ENCODE measurements at places on chromosomes 7 and 10.

- no peak for DNase-seq
These were observed 70.0 kb upstream of the INPP5A start for GRCh38 chr10:132467464-132468149.

DNA sequence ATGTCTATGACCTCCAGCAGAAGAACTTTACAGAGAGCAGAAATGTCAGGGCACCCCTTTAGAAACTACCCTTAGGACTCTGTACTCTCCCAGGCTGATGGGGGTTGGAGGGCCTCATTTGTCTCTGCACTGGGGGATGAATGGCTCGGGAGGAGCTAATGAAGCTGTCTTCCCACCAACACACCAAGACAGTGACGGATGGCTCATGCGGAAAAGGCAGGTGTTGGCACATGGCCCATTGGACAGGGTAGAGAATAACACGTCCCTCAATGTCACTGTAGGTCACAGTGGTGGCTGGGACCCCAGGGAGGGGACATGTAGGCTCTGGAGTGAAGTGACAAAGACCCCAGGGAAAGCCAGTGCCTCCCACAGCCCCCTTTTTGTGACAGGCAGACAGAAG is 64.0 kb upstream of the PCBD1 start:
- no peak for DNase-seq

GRCh38 chr10:97667463-97667862 is 19.6 kb downstream of the AVPI1 start:
- no peak for DNase-seq

GRCh38 chr10:7971949-7972348 is 82.5 kb upstream of the GATA3 start:
- DNase-seq: no peak

- no peak for DNase-seq
These were observed 76.5 kb upstream of the CAPZA2 start for GRCh38 chr7:116785843-116786242.

GRCh38 chr10:260819-261429 is 125.7 kb downstream of the ZMYND11 start:
- no peak for DNase-seq

DNA sequence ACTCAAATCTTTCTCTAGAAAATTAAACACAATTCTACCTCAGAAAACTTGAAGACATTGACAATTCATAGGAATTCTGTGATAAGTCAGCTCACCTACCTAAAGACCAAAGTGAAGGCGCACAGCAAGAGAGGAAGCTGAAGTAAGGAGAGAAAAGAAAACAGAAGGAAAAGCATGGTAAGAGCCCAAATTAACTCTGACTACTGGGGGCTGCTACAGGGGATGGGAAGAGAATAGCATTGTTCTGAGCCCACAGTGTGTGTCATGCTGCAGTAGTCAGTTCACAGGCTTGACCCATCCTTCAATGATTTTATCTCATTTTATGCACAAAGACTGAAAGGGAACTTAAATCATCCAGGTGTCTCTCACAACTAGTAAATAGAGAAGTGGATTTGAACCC is 111.3 kb downstream of the PTEN start:
- no peak for DNase-seq

DNA sequence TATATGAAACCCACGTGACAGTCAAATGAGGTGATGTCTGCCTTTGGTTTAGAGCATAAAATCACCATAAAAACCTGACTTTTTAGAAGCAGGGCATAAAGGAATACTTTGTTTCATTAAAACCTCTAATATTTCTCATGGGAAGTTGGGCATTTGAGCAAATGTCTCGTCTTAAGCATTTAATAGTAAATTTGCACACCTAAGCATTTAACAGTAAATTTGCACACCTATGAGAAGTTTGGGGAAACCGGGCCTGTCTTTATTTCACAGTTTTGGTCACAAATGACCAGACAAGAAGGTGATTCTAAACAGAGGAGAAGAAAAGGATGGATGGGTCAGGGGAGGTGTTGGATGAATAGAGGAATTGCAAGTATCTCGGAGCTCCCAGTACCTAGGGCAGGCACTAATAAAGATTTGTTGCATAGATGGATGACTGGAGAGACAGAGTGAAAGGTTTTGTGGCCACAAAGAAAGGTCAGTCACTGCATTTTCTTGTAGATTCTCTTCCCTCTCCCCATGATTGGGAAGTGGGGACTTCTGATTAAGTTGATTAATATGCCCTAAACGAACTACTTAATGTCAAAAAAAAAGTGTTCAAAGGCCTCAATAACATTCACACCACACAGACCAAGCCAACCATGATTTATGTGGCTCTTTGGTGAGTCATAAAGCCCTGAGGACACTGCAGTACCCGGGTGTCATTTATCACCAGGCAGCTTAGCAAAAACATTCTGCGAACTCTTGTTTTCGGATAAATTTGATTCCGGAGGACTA is 158.2 kb downstream of the SPAG6 start:
- no peak for DNase-seq

DNA sequence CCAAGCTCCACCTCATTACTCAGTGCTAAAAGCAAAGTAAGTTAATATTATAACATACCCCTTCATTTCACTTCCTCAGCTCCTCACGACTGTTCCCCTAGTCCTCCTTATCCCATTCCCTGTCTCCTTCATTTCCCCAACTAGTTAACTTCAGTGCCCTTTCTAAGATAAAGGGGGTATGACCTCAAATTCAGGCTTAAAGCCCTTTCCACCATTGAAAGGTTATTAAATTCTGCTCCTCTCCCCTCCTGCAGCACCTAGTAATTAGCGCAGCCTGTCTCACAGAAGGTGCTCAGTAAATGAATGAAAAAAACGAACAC is 1.0 kb downstream of the CRPPA start:
- no peak for DNase-seq
